ENCODE measurements at places on chromosomes 11 and 22.
A peak's percentile ranks its signal among the peaks of the same experiment; 100 is the strongest.

DNA sequence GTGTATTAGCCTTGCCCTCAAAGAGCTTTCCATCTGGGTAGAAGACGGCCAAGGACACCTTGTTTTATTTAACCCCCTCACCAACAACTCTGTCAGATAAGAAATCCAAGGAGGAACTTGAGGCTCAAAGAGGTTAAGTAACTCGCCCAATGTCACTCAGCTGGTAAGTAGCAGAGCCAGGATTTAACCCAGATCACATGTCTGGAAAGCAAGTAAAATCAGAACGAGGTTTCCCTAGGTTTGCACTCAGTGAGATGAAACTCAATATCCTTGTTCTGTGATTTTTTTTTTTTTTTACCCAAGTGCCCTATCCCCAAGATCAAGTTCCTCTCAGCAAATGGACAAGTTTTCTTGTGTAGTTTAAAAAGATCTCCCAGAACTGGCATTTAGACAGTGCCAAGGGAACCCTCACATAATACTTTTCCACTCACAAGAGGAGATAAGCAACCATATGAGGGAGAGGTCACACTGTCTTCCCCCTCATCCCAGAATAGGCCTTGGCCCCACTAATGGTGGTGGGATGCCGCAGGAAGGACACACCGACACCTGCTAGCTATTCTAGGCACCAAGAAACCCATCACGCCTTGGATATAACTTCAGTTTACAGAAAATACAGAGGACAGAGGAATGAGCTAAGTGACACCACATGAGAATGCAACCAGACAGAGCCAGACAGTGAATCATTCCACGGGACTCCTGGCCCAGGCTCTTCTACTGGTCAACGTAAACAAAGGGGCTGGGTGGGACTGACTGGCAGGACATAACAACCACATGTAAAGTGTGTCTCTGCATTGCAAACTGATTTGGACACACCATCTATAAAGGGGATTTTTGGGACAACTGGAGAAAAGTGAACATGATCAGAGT lies 8.6 kb upstream of the ARAP1 start:
- DNase-seq, result peak; percentile 72

DNA sequence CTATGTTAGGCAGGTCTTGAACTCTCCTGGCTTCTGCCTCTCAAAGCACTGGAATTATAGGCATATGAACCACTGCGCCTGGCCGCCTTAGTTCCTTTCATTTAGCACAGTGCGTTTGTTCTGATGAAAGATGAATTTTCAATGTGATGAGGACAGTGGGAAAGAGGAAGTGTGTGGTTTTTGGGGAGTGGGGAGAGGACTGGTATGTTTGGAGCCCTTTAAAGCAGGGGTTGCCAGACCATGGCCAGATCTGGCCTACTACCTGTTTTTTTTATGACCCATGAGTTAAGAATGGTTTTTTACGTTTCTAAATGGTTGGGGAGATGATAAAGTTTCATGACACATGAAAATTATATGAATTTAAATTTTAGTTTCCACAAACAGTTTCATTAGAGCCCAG lies 12.5 kb downstream of the ATXN10 start:
- DNase-seq, result peak; percentile 58

DNA sequence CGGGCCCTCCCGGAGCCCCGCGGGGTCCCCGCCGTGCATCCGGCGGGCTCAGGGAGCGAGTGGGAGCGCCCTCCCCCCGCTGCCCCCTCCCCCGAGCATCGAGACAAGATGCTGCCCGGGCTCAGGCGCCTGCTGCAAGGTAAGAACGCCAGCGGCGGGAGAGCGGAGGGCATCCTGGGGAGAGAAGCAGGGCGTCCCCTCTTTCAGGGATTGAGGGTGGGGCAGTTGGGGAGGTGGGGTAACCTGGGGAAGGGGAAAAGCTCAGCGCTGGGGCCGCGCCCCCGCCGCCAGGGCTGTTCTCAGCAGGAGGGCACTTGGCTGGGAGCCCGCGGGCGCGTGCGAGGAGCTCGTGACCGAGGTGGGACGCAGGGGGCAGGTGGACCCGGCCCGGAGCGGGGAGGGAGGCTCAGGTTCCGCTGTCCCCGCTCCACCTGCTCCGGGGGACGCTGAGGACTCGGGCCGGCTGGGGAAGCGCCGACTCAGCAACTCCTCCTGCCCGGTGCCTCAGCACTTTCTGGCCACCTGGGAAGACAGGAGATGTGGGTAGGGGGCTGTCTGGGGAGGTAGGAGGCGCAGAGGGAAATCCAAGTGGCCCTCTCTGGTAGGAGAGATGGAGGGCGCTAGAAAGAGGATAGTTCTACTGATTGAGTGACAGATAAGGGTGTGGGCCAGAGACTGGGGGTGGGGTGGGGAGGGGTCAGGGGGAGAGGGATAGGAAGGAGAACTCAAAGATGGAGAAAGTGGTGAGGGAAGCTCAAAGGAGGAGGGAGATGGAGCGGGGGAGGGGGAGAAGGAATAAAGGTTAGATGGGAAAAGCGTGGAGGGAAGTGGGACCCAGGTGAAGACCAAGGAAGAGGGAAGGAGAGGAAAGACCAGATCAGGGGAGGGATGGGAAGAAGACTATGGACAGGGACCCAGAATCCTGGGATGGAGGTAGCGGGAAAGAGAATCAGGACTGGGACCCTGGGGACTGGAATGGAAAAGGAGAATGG lies 726 bp downstream of the RTN4RL2 start:
- DNase-seq, result no peak

GRCh38 chr11:112294688-112295340 lies 34.2 kb upstream of the PLET1 start:
- peak; percentile 64 for DNase-seq

DNA sequence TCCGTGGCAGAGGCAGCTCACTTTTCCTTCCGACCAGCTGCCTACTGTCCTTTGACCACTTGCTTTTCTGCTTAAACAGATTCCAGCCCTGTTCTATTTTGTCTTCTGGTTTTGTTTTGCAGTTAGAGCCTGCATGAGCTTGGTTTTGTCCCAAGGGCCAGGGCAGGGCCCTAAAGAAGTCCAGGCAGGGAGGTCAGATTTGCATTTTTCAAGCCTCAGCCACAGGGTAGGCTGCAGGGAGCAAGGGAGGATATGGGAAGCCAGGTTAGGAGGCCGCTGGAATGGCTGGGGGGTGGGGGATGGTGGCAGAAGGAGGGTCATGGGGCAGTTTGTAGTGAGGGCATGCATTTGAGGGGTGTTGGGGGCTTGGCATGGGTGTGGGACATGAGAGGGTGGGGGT lies 23.1 kb downstream of the FADD start:
- DNase-seq, result no peak

DNA sequence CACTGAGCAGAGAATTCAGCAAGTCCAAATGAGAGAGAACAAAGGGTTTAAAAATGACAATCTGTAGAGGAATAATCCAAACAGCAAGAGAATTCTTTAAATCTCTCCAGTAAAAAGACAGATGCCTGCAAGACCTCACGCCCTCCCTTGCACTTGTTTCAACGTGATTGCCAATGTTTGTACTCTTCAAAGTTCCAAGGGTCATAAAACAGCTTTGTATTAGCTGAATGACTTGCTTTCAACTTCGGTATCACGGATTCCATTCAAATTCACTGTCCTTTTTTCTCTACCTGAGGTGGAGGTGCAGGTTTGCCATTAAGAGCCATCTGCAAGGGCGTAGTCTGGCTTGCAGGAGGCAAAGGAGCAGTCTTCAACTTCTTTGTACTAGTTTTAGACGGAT lies 41.1 kb upstream of the CHRNA10 start:
- no peak for DNase-seq

DNA sequence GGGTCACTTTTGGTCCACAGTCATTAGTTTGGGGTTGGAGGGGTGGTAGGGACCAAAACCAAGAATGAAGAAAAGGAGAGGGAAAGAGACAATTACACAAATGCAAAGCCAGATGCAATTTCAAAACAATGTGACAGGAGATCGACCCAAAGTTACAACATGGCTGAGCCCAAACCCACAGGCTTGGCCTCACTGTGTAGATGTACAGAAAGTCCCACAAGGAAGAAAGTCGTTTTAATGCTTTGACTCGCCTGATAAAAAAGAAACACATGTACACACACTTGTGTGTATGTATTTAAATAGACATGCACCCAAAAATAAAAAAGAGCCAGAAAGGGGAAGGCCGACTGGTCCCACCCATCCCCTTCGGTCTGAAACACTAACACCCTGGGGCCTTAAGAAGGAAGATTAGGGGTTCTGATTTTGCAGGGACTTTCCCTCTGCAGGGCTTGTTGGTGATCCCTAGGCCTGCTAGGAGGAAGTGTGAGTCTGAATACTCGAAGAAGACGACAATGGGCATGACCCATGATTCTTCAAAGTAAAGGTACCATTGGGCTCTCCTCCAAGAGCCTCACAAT lies 104.1 kb downstream of the ETS1 start:
- no peak for DNase-seq

DNA sequence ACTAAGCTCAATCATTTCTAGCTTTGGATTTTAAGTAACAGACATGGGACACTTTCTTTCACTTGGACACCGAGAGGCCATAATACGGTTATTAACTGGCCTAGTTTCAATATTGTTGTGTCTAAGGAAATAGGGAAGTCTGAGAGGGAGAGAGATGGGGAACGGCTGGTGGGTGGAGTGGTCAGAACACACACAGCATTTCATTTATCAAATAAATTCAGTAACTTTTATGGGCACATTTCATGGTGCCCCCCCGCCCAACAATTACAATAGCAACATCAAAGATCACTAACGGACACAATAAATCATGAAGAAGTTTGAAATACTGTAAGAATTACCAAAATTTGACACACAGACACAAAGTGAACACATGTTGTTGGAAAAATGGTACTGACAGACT lies 10.7 kb downstream of the PRPF19 start:
- DNase-seq, result no peak

DNA sequence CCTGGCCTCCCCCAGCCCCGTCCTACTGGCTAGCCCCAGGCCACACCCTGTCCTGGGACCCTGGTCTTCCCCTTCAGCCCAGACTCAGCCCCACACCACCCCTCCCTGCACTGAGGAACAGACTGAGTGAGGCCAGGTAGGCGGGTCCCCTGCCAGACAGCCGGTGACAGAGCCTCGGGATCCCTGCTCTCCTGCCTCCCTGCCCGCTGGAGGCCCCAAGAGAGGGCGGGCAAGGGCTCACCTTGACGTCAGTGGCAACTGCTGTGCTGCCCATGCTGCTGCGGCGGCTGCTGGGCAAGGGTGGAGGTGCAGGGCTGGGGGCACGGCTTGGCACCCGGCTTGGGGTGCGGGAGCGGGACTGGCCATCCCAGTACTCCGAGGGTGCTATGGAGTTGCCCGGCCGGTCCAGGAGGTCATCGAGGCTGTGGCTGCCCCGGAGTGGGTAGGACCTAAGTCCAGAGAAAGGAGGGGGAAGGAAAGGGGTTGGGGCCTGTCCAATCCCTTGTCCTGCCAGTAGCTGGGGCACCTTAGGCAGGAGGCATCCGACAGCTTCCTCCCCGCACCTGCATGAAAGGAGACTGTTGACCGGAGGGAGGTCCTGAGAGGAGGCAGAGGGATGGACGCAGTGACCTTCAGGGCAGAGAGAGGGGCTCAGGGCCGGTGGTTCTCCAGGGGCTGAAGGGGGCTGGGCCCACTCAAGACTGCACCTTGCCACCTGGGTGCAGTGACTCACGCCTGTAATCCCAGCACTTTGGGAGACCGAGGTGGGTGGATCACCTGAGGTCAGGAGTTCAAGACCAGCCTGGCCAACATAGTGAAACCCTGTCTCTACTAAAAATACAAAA lies 2.2 kb upstream of the SLC16A8 start:
- DNase-seq, result no peak

- no peak for DNase-seq
Observed at GRCh38 chr11:119752345-119752871, 23.4 kb upstream of the NECTIN1 start.

DNA sequence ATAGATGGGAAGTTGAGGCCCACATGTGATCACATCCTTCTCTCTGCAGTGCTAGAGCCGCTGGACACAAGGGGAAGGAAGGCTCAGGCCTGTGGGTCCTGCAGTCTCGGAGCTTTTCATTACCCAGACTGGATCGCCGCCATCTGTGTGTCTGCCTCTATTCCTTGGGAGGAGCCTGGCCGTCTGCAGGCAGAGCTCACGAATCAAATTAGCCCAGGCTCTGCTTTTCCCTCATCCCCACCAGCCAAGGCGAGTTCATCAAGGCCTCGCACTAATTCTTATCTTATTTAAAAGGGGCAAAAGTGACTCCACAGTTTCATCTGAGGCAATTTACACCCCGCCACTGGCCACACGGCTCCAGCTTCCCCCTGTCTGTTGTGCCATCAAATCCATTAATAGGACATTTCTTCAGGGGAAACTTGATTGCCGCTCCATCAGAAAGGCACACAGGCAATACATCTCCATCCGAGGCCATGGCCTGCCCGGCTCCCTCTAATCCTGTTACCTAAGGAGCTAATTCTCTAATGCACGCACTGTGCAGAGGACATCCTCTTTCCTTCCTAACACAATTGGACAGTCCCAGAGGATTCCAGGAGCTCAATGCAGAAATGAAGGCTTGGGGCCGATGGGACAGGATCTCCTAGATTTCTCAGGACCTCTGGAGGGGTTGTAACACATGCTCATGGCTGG lies 3.3 kb upstream of the HTR3A start:
- DNase-seq, result no peak

DNA sequence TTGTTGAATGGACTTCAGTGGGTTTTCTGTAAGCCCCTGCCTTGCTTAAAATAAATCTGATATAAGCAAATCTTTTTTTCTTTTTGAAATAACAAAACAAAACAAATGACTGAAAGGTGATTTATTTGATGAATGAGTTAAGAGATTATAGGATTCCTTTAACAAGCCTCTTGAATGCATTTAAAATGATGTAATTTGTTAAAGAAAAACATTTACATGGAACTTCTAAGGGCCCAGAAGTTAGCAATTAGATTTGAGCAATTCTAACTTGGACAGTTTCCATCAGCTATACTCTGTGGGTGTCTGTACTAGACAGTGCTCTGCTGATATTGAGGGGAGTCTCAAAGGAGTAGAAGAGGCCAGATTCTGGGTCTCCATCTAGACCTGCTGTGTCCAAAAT lies 143.5 kb upstream of the RAG2 start:
- DNase-seq, result peak; percentile 3

GRCh38 chr22:44309647-44310046 lies 3.1 kb downstream of the SHISAL1 start:
- DNase-seq, result no peak

- DNase-seq, result no peak
Observed at GRCh38 chr11:107473792-107474191, 16.2 kb upstream of the CWF19L2 start.

DNA sequence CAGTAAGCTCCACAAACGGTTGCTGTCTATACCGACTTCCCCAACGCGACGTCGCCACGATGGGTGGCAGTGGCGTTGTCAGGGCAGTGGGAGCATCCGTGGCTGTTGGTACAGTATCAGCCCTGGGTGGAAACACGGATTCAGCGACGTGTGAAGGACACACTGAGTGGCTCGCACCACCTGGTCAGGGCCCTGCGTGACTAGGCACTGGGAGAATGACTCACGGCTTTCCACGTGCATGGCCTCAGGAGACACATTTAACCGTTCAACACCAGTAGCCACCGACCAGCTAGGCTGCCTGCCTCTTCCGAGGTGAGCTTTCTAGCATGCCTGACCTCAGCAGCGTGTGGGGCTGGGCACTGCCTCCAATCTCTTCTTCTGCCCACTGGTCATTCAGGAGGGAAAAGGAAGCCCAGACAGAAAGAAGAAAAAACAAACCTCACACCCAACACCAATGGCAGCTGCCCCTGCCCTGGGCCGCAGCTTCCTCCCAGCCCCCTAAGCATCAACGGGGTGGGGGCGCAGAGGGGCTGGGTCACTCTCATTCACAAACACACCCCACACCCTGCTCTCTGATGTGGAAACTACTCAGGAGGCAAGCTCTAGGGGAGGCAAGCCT lies 59.0 kb downstream of the MYH9 start:
- peak; percentile 88 for DNase-seq

- DNase-seq, result no peak
Observed at GRCh38 chr11:131829725-131830124, 459.3 kb downstream of the NTM start.

GRCh38 chr11:108963118-108963517 lies 298.2 kb downstream of the DDX10 start:
- DNase-seq, result peak; percentile 42
